Thoracic aorta (tissue), 2 donors: ENCODE measurements at places on chromosomes 1 and 21.

GRCh38 chr1:204711103-204711946 is 25.8 kb upstream of the LRRN2 start:
- H3K4me3 ChIP-seq: no peak overlapping the region
- no peaks in the 10 kb centered on the region for H3K27me3 ChIP-seq
- no peaks in the 10 kb centered on the region for H3K4me1 ChIP-seq
- H3K27ac ChIP-seq: no peak overlapping the region
- H3K36me3 ChIP-seq: no peaks in the 10 kb centered on the region

- H3K36me3 ChIP-seq: no peaks in the 10 kb centered on the region
- peaks cover 30% of the 10 kb centered on the region for H3K4me1 ChIP-seq
- no peak for DNase-seq
- H3K27ac ChIP-seq: no peak overlapping the region
Observed at GRCh38 chr1:162217706-162218105, 148.2 kb downstream of the NOS1AP start.

DNA sequence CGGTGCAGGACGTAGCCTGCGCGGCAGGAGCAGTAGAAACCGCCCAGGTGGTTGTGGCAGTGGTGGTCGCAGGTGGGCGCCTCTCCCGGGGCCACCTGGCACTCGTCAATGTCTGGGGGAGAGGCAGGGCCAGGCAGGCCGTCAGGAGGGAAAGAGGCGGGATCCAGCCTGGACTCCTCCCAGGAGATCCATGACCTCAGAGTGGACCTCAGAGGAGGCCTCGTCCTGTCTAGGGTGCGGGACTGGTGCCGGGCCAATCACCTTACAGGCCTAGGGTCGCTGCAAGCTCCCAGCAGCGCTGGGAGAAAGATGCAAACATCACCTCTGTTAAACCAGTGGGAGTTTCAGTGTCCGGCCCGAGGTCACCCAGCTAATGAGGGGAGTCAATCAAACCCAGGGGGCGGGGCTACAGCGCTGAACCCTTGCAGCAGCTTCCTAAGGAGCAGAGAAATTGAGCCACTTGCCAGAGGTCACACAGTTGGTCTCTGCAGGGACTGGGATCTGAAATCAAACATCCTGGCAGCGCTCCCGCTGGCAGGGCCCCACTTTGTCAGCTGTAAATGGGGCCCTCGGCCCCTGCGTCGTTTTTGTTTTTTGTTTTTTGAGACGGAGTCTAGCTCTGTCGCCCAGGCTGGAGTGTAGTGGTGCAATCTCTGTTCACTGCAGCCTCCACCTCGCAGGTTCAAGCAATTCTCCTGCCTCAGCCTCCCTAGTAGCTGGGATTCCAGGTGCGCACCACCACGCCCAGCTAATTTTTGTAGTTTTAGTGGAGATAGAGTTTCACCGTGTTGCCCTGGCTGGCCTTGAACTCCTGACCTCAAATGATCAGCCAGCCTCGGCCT is 1.4 kb downstream of the MASP2 start:
- no peak overlapping the region for H3K27ac ChIP-seq
- DNase-seq: no peak
- no peaks in the 10 kb centered on the region for H3K27me3 ChIP-seq
- H3K4me3 ChIP-seq: no peak overlapping the region
- no peaks in the 10 kb centered on the region for H3K36me3 ChIP-seq
- H3K4me1 ChIP-seq: no peaks in the 10 kb centered on the region

DNA sequence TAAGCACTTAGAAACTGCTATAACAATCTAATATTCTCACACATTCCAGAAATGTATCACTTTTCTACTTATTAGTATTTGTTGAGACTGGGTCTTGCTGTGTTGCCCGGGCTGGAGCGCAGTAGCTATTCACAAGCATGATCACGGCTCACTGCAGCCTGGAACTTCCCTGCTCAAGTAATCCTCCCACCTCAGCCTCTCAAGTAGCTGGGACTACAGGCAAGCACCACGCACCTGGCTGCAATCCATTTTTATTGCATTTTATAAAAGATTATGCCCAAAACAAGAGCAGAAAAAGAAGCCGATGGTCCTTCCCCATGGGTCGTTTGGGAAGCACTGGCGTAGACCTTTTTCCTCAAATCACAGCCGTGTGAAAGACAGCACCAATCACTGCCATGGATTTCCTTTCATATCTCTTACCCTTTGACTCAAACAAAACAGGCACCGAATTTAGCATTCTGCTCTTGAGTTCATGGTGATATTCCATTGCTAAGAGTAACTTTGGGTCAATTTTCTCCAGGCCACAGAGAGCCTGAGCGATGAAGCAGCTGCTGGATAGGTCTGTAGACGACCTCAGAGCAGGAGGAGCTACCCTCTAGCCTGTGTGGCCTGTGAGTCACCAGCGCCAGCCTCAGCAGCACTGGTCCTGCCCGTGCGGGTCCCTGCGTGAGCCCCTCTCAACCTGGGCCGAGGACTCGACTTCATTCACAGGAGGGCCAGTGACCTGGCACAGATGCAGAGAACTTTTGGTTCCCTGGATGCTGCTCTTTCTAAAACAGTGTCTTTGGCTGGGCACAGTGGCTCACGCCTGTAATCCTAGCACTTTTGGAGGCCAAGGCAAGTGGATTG is 80.8 kb downstream of the PIK3CD start:
- peaks cover 75% of the 10 kb centered on the region for H3K36me3 ChIP-seq
- DNase-seq: no peak
- no peaks in the 10 kb centered on the region for H3K4me1 ChIP-seq
- no peak overlapping the region for H3K27ac ChIP-seq

DNA sequence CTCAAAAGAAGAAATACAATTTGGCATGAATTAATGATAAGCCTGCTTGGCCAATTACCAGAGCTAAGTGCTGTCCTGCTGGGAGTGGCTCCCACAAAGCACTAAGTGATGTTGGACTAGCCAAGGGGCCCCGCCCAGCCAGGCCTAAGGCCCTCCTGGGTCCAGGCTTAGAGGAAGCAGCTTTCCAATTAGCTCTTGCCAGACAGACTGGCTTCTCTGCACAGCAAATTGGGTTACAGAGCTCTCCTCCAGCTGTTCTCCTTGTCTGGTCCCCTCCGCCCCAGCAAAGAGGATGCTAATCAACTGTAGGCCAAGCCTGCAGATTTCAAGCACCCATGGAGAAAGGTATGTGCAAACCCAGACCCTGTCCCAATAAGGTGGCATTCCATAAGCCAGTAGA is 151.9 kb downstream of the DMRTA2 start:
- H3K27ac ChIP-seq: no peak overlapping the region
- H3K4me1 ChIP-seq: no peaks in the 10 kb centered on the region
- H3K4me3 ChIP-seq: no peak overlapping the region
- H3K27me3 ChIP-seq: no peaks in the 10 kb centered on the region

DNA sequence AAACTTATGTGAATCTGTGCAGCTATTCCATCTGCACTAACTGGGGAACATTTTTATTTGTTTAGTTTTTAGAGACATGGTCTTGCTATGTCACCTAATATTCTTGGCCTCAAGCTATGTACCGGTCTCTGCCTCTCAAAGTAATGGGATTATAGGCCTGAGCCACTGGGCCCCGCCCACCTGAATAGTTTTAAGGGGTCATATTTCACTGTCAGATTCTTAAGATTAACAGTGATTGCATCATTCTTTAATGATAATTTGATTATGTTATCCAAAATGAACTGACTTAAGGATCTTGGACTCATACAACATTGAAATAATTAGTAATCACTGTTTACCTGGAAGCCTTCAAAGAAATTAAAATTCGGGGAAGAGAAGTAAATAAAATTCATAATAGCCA is 12.6 kb upstream of the KLF18 start:
- no peak overlapping the region for H3K27ac ChIP-seq
- H3K27me3 ChIP-seq: no peaks in the 10 kb centered on the region
- H3K4me1 ChIP-seq: no peaks in the 10 kb centered on the region

- peak overlapping the region; percentile 20 for H3K4me3 ChIP-seq
- no peak for DNase-seq
- H3K4me1 ChIP-seq: no peaks in the 10 kb centered on the region
- no peaks in the 10 kb centered on the region for H3K27me3 ChIP-seq
Observed at GRCh38 chr1:62285984-62286785, 33.0 kb downstream of the KANK4 start.

GRCh38 chr21:37516998-37517397 is 150.4 kb downstream of the DYRK1A start:
- no peaks in the 10 kb centered on the region for H3K4me1 ChIP-seq
- H3K36me3 ChIP-seq: peaks cover 22% of the 10 kb centered on the region
- no peak overlapping the region for H3K27ac ChIP-seq
- H3K27me3 ChIP-seq: no peaks in the 10 kb centered on the region
- H3K4me3 ChIP-seq: no peak overlapping the region

GRCh38 chr1:2230781-2231531 is 2.8 kb downstream of the SKI start:
- peak overlapping the region; percentile 89 for H3K27ac ChIP-seq
- H3K27me3 ChIP-seq: no peaks in the 10 kb centered on the region
- peak overlapping the region; percentile 84 for H3K4me3 ChIP-seq
- DNase-seq: no peak

DNA sequence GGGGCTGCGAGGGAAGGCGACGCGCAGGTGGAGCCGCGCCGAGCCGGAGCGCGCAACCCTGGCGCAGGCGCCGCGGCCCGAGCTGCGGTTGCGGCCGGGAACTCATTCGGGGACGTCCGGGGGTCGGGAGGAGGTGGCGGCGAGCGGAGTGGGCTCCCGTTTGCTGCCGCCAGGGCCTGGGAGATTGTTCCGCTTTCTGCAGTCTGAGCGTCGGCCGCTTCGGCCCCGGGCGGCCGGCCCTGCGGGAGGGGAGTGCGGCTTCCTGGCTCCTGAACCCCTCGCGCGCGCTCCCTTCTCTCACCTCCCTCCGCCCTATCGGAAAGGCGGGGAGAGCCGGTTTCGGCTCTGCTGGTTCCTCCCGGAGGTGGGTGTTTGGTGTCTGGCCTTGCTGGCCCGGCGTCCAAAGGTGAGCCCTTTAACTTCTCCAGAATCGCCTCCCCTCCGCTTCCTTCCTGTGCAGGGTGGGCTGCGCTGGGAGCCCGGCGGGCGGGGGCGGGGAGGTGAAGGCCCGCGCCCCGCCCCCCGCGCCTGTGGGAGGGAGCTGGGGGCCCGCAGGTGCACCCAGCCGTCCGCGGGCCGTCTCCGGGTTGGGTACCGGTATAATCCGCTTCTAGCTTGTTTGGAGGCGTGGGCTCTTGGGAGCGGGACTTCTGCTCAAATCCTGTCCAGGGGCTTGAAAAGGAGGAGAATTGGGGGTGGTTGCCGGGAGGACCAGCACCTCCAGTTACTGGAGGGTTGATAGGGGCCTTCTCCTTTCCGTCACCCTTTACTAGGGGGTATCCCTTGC is 683 bp downstream of the LRRC8D start:
- peak overlapping the region; percentile 94 for H3K4me3 ChIP-seq
- H3K4me1 ChIP-seq: peaks cover 13% of the 10 kb centered on the region
- no peaks in the 10 kb centered on the region for H3K27me3 ChIP-seq
- peak overlapping the region; percentile 36 for H3K27ac ChIP-seq

DNA sequence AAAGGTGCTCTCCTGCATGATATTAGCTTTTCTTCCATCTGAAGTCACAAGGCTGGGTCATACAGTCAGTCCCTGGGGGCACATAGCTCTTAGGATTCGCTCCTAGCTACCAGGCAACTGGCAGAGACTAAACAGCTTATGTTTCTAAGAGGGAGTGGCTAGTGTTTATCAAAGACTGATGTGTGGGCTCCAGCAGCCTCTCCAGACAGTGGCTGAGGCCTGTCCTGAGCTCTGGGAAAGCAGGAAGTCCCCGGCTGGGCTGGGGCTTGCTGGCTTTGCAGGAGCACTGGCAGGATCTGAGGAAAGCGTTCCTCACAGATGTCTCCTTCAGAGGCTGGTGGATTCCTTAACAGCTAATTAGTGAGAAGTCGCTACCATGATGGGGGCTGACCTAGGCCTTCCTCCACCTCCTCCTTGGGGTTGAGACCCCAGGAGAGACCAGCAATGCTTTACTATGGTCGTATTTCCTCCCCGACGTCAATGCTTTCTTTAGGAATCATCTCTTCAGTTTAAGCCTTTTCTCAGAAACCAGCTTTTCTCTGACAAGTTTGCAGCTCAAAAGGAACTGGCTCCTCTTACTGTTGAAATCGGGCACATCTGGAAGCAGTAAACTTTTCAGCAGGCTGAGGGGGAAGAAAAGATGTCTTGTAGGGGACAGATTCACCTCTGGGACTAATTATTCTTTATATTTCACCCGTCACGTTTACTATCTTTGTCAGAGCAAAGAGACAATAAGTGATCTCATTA is 33.5 kb upstream of the HHAT start:
- peak overlapping the region; percentile 88 for H3K27ac ChIP-seq
- peaks cover 46% of the 10 kb centered on the region for H3K4me1 ChIP-seq

- no peak overlapping the region for H3K4me3 ChIP-seq
- H3K4me1 ChIP-seq: no peaks in the 10 kb centered on the region
- no peaks in the 10 kb centered on the region for H3K27me3 ChIP-seq
- H3K27ac ChIP-seq: no peak overlapping the region
- H3K36me3 ChIP-seq: no peaks in the 10 kb centered on the region
- no peak for DNase-seq
Observed at GRCh38 chr1:18884727-18885126, 17.6 kb downstream of the ALDH4A1 start.

- peaks cover 4% of the 10 kb centered on the region for H3K4me1 ChIP-seq
- no peaks in the 10 kb centered on the region for H3K36me3 ChIP-seq
- no peak overlapping the region for H3K27ac ChIP-seq
- no peak overlapping the region for H3K4me3 ChIP-seq
- DNase-seq: peak; percentile 53
Observed at GRCh38 chr1:156889802-156890580, 3.5 kb upstream of the PEAR1 start.

GRCh38 chr1:233738396-233738795 is 124.5 kb downstream of the KCNK1 start:
- H3K4me3 ChIP-seq: no peak overlapping the region
- no peaks in the 10 kb centered on the region for H3K27me3 ChIP-seq
- no peaks in the 10 kb centered on the region for H3K4me1 ChIP-seq
- no peak overlapping the region for H3K27ac ChIP-seq
- H3K36me3 ChIP-seq: no peaks in the 10 kb centered on the region
- no peak for DNase-seq

DNA sequence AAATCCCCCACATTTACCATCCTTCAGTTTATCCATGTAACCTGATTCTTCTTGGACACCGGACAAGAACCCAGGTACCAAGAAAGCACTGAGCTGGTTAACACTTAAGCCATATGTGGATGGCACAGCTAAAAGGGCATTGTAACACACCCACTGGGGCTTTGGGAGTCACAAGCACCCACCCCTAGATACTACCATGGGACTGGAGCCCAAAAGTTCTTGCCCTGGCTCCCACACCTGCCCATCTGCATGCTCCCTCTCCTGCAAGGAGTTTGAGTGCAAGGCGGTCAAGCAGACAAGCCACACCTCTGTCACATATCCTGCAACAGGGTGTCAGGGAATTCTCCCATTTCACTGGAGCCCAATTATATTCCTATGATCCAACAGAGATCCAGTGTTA is 270.1 kb downstream of the USH2A start:
- DNase-seq: no peak
- H3K4me1 ChIP-seq: no peaks in the 10 kb centered on the region
- H3K27ac ChIP-seq: no peak overlapping the region
- H3K4me3 ChIP-seq: no peak overlapping the region
- no peaks in the 10 kb centered on the region for H3K27me3 ChIP-seq
